Stimulated activated CD4-positive, alpha-beta T cell treated with anti-CD3 and anti-CD28 coated beads, Interleukin-2, amount 100 ng/mL, for 24 hours (primary cell): ENCODE measurements at places on chromosomes 1 and 21.

DNA sequence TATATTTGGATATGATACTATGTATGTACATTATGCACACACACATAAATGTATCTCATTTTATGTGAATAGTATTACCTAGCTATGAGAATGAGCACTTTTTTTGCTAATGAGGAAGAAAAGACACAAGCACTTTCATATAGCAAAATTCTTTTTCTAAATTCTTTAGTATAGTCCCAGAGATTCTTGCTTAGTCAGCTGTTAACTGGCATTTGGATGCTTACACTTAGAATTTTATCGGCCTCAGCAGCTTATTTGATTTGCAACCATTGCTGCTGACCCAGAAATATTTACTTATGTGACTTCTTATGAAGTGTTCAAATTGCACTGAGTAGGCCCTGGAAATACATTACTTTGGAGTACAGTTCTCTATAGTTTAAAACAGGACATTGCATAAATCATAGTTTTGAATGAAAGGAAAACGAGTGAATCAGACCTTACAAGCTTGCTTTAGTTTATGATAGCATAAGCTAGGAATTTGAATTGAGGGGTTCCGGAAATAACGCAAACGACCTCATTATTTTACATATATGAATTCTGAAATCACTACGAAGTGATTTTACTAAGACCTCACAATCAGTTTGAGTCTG lies 653.9 kb upstream of the NEGR1 start:
- DNase-seq: no peak

DNA sequence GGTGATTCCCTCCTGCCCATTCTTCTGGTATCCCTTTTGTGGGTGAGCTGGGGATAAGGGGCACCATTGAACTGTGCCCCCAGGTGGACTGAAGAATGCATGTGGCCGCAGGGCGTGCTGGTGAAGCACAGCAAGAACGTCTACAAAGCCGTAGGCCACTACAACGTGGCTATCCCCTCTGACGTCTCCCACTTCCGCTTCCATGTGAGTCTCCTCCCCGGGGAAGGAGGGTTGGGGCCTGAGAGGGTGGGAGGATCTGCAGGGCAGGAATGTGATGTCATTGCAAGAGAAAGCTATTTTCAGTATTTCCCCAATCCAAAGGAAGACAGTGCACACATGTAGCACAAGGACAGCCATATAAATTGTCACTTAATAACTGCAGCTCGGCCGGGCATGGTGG lies 7.5 kb upstream of the KPNA6 start:
- DNase-seq: no peak

GRCh38 chr1:208951026-208951525 lies 632.4 kb upstream of the CAMK1G start:
- no peak for DNase-seq

DNA sequence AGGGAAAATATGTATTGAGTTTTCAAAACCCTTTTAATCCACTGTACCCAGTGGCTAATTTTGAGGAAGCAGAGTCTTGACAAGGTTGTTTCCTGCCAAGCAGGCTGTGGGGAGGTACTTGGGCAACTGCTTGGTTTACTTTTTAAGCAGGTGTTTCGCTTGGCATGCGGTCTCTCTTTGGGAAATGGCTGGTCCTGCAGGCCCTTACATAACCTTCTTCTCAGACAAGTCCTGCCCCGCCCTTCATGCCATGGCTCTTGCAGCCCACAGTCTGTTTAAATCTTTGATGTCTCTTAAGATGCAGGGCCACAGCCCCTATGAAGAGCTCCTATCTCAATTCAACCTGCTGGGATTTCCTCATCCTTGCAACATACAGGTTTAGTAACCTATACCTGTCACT lies 36.0 kb upstream of the ABCD3 start:
- DNase-seq: no peak

GRCh38 chr1:33443080-33443704 lies 12.3 kb upstream of the PHC2 start:
- no peak for DNase-seq

GRCh38 chr1:156154317-156154749 lies 948 bp downstream of the SEMA4A start:
- DNase-seq: no peak

DNA sequence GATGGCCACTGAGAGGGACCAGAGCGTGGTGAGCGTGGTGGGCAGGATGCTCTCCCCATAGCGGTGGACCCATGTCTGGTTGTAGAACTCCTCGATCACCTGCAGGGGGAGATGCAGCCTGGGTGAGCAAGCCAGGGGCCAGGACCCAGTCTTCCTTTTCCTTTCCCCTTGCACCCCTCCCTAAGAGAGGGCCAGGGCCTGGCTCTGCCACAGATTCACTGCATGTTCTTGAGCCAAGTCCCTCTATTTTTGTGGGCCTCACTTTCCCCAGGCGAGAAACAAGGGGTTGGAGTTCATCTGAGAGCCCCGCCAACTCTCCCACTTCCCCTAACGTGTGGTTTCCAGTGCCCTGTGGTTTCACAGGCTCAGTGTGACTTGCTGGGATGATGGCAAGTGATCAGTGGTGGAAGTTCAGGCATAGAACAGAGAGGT lies 27.5 kb downstream of the SLC2A1 start:
- peak; percentile 51 for DNase-seq

- DNase-seq: no peak
Observed at GRCh38 chr1:201460814-201461644, 8.0 kb downstream of the PHLDA3 start.

DNA sequence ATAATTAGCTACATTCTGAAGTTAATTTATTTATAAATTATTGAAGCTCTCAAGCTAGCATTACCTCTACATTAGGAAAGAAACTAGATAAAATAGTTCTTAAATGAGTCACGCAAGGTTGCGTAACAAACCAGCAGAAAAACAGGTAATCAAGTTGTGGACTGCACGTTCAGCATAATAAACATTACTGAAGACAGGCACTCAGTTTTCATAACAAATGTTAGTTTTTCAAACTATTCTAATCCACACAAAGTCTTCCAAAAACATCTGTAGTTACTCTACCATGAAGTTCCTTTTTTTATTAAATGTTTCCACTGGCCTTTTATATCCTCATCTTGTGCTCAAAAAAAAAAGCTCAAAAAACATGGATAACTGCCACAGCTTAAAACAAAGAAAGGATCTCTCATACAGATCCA lies 1.3 kb downstream of the TOR1AIP2 start:
- DNase-seq: no peak

GRCh38 chr1:18923756-18924211 lies 21.4 kb upstream of the ALDH4A1 start:
- no peak for DNase-seq

GRCh38 chr1:201013991-201014815 lies 9.3 kb downstream of the KIF21B start:
- no peak for DNase-seq

DNA sequence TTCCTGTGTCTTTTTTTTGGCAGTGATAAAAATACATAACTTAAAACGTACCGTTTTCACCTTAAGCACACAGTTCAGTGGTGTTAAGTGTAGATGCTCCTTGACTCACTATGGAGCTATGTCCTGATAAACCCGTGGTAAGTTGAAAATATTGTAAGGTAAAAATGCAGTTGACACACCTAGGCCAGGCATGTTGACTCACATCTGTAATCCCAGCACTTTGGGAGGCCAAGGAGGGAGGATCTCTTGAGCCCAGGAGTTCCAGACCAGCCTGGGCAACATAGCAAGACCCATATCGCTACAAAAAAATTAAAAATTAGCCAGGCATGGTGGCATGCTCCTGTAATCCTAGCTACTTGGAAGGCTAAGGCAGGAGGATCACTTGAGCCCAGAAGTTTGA lies 73.6 kb upstream of the COG2 start:
- no peak for DNase-seq

- no peak for DNase-seq
Observed at GRCh38 chr1:109383087-109383779, 14.5 kb downstream of the SORT1 start.

- no peak for DNase-seq
Observed at GRCh38 chr21:36149788-36150711, 6.6 kb upstream of the DOP1B start.

DNA sequence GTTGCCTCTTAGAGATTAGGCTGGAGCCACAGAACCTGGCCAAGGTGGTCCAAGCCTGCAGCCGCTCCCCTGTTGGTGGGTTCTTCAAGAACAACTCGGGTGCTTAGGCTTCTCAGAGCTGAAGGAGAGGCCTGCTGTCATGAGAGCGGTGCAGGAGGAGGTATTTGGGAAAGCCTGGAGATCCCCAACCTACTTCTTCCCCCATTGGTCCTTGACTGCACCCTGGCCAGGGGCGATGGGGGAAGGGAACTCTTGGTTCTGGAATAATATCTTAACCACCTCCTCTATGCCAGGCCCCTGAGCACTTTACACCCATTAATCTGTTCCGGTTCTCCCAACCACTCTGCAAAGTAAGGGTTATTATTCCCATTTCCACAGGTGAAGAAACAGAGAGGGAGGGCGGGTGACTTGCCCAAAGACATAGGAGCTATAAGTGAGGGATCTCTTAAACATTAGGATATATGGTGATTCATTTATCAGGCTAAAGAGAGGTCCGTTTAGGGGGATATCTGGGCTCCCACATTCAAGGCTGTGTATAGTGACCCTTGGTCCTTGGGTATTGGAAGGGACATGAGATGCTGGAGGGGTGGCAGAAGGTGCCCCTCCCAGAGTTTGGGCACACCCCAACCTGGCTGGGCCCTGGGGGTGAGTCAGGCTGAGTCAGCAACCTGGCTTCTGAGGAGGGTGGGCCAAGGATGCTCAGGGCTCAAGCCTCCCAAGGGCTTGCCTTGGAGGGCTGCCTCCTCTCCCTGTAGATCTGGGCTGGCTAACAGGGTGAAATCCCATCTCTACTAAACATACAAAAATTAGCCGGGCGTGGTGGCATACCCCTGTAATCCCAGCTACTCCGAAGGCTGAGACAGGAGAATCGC lies 5.2 kb downstream of the TRNP1 start:
- no peak for DNase-seq

GRCh38 chr1:227815468-227816409 lies at the start of gene PRSS38:
Gene PRSS38 (plus strand): TSS chr1:227815675. CDS start chr1:227815717, 42 bp downstream.
- DNase-seq: no peak

GRCh38 chr1:206909161-206909882 lies 12.1 kb downstream of the IL24 start:
- no peak for DNase-seq

GRCh38 chr1:178587096-178587495 lies 74.2 kb downstream of the TEX35 start:
- DNase-seq: no peak

DNA sequence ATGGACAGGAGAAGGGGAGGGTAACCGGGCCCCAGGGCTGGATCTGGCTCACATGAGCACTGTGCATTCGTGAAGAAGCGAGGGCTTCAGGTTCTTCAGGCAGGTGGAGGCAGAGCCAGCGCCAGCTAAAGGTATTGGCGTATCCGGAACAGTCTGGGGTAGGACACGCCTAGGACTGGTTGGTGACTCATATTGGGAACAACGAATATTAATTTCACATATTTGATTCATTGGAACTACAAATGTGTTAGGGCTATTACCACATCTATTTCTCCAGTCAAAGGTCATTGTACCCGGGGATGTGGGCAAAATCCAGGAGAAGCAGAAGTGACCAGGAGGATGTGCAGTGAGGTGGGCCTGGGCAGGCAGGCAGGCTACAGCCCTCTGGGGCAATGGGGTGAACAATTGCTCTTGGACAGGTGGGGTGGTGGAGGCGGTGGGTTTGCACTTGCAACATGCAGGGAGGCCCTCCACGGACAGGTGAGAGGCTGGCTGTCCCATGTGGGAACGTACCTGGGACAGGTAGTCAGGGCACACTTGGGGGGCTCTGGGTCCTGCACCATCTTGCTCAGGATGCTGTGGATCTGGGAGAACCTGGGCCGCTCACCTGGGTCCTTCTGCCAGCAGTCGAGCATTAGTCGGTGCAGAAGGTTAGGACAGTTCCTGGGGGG lies 26.7 kb downstream of the CDCA8 start:
- DNase-seq: no peak

DNA sequence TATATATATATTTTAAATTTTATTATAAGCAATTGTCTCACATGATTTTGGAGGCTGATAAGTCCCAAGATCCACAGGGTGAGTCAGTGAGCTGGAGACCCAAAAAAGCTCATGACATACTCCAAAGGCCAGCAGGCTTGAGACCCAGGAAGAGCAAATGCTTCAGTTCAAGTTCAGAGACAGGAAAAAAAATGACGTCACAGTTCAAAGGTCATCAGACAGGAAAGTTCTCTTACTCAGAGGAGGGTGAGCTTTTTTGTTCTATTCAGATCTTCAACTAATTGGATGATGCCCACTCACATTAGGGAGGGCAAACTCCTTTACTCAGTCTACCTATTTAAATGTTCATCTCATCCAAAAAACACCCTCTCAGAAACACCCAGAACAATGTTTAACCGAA lies 18.2 kb downstream of the RXRG start:
- no peak for DNase-seq

GRCh38 chr1:9716404-9717192 lies 65.1 kb downstream of the PIK3CD start:
- no peak for DNase-seq

DNA sequence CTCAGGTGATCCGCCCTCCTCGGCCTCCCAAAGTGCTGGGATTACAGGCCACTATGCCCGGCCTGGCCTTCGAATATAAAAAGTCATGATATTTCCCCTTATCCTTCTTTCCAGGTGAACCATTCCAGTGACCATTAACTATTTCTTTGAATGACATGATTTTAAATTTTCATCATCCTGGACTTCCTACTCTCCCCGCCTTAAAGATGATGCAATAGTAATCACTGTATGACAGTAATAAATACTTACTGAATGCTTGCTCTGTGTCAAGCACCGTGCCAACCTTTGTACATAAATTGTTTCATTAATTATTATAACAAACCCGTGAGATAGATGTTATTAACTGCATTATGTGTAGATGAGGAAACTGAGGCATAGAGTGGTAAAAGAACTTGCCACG lies 19.9 kb upstream of the ATP1A1 start:
- no peak for DNase-seq

DNA sequence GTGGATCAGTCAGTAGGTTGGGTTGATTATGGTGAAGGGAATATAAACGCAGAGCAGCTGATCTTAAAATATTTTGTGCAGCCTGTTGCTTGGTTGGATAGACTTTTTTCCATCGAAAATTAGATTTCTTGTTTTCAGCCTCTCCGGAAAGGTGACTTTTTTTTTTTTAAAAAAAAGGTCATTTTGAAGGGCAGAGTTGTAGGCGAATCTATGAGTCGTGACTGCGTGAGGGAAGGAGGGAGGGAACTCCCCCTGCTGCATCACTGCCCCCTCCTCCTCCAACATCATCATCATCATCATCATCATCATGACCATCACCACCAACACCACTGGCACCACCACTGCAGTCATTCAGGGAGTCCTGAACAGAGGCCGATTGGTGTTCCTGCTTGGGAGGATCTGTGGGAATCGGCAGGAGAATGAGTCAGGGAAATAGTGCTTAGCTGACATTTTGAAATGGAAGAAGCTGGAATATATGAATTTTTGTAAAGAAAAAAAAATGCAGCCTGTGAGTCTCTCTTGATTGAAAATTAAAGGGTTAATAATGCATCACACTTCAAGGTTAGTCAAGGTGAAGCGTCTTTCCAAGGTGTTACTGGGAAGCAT lies 1.2 kb downstream of the ATP1B1 start:
- DNase-seq: peak; percentile 34

GRCh38 chr1:231553320-231553719 lies 24.9 kb downstream of the TSNAX start:
- no peak for DNase-seq

GRCh38 chr1:245108246-245108645 lies 46.5 kb upstream of the KIF26B start:
- DNase-seq: no peak
